ENCODE measurements at places on chromosomes 13 and 19.

GRCh38 chr19:18969931-18970659, 29.1 kb upstream of the HOMER3 start:
- no peak for DNase-seq

GRCh38 chr19:19109601-19110000, 28.7 kb downstream of the TMEM161A start:
- DNase-seq, result no peak

GRCh38 chr19:1862424-1863327, 703 bp downstream of the KLF16 start:
- DNase-seq, result peak; percentile 68

- no peak for DNase-seq
These were observed 432.7 kb downstream of the FOXO1 start for GRCh38 chr13:40233731-40234195.

DNA sequence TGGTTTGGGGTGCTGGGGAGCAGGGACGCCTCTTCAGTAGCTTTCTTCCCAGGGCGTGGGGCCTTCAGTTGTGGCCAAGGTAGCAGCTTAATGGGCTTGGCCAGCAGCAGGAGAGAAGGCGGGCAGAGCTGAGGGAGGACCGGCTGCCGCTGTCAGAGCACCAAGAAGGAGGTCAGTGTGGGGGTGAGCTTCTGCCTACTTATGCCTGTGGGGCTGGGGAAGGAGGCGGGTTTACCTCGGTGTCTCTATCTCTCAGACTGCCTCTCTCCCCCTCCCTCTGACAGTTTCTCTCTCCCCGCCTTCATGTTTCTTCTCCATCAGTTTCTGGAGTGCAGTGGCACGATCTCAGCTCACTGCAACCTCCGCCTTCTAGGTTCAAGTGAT, at the start of gene CAPN12:
CAPN12 (minus strand) TSS at position 177 of the 384 bp plus-strand sequence. CDS start 309 bp downstream, outside the sequence.
- no peak for DNase-seq

DNA sequence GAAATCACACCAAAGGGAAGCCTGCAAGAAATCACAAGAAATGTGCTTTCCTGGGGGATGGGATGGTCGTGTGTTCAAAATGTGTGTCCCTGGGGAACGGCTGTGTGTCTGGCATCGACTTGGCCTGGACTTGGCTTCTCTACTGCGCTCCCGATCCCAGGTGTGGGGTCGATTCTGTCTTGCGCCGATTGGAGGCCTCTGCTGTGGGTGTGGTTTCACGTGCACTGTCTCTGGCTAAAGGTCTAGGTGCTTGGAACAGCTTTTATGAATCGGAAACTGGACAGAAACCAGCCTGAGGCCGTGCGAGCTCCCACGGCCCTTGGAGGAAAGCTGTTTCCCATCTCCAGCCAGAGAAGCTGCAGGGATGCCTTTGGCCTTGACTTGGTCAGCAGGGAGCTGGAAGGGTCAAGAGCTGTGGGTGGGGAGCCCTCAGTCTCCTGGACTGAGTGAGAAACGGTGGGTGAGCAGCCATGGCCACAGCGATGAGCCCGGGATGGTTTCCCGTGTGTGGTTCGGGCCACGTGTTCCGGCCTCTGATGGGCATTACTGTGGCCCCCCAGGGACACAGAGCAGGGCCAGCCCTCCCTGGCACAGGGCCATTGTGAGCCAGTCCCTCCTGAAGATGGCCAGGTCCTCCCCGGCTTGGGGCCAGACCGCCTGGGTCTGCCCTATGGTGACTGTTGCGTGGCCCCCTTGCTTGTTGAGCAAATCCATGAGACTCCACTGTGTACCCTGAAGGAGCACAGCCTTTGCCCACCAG, 29.7 kb downstream of the MCF2L start:
- no peak for DNase-seq

DNA sequence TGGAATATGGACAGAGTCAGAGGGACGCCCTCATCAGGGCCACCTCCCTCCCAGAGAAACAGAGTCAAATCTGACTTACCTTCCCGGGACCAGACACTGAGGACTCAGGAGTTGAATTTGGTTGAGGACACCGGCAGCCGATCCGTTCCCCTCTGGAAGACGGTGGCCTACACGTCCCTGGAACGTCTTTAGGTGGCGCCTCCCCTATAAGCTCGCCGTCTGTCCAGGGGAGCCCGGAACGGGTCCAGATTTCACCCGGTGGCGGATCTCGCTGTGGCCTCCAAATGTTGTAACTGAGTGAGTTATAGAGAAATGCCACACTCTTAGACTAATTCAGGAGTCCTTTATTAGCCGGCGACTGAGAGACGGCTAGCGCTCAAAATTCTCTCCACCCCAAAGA, 9.0 kb downstream of the TNFSF14 start:
- DNase-seq, result no peak

- DNase-seq, result no peak
These were observed 66.8 kb downstream of the SOX1 start for GRCh38 chr13:112133499-112134390.

GRCh38 chr19:38736036-38736412, 8.2 kb downstream of the CAPN12 start:
- peak; percentile 55 for DNase-seq

- DNase-seq, result no peak
These were observed 498.6 kb downstream of the KCTD12 start for GRCh38 chr13:76387566-76387965.

- DNase-seq, result no peak
These were observed 23.5 kb downstream of the EBPL start for GRCh38 chr13:49667773-49668172.

- DNase-seq, result no peak
These were observed 547.3 kb upstream of the MIR17HG start for GRCh38 chr13:90800082-90800746.

DNA sequence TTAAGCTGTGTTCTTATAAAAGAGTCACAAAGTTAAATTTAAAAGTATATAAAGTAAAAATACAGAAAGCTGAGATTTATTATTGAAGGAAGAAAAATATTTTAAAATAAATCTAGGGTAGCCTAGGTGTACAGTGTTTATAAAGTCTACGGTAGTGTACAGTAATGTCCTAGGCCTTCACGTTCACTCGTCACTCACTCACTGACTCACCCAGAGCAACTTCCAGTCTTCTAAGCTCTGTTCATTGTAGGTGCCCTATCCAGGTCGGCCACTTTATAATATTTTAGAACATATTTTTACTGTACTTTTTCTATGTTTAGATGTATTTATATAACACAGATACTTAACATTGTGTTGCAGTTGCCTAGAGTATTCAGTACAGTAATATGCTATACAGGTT, 47.4 kb downstream of the NDFIP2 start:
- no peak for DNase-seq

GRCh38 chr19:50558449-50558848, 9.8 kb downstream of the LRRC4B start:
- DNase-seq, result no peak

DNA sequence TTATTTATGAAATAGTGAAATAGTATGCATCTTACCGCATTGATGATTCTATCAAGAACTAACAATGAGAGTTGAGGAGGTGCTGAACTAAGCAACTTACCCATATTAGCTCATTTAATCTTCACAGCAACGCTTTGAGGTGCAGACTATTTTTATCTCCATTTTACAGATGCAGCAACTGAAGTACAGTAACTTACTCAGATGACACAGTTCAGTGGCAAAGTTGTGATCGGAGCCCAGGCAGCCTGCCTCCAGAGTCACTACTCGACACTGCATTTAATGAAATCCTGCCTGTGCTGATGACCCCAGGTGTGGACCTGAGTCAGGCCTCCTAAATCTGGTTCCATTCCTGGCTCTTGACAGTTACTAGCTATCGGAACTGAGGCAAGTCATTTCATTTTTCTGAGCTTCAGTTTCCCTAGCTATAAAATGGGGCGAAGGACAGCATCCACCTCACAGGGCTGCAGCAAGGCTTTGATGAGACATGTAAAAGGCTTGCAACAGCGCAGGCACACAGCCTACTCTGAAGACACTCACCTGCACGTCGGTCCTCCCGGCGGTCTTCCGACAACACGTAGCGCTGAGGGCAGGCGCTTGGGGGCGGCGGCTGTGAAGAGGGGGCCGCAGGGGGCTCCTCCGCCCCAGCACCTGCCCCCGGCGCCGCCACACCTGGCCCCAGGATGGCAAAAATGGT, 1.5 kb downstream of the MYPOP start:
- no peak for DNase-seq

GRCh38 chr13:36374063-36374462, 27.9 kb upstream of the SPART start:
- no peak for DNase-seq

DNA sequence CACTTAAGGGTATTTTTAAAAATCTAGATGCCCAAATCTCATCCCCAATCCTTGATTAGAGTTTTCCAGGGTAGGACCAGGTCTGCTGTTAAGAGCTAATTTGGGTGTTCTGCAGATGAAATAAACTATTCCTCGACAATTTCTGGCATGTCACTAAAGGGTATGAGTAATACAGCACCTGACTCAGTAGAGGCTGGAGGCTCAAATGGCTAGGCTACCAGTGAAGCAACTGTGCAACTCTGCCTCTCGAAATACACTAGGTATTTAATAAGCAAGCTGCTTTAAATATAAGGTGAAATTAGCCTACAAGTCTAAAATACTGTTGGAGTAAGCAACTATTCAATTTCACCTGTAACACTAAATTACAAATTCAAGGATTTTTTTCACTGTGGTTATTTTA, 1.5 kb downstream of the RNF6 start:
- no peak for DNase-seq

GRCh38 chr13:40143559-40143958, 488.1 kb downstream of the COG6 start:
- DNase-seq, result no peak

DNA sequence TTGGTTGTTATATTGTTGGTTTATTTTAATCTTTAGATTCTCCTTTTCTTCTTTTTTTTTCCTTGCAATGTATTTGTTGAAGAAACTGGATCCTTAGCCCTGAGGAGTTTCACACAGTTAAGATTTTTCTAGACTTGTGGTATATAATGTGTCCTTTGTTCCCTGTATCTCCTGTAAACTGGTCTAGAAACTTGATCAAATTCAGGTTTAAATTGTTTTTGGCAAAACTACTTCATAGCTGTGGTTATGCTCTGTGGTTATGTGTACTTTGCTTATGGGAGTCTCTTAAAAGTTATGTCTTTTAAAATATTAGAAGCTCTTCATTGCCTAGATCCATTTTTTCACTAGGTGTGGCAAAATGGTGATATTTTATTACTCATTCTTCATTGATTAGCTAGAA, 3.7 kb upstream of the MTRF1 start:
- no peak for DNase-seq

GRCh38 chr19:18203408-18203862, 407 bp downstream of the RAB3A start:
- DNase-seq, result no peak

GRCh38 chr13:40590112-40590862, 76.2 kb downstream of the FOXO1 start:
- no peak for DNase-seq

GRCh38 chr19:32662186-32662585, 12.8 kb downstream of the ANKRD27 start:
- DNase-seq, result no peak

DNA sequence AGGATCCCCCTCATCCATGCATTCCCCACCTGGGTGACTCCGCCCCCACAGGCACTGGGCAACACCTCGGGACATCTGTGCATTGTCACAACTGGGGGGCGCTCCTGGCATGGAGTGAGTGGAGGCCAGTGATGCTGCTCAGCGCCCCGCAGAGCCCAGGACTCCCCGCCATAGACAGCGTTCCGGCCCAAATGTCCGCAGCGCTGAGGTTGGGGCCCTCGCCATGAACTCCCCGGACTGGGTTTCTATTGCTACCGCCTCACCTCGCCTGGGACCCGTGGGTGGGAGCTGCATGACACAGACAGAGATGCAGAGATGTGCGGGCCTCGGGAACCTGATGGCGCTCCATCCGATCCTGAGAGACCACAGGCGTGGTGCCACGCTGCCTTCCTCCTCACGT, 4.6 kb downstream of the FZR1 start:
- DNase-seq, result no peak

GRCh38 chr19:54665530-54665929, 2.7 kb downstream of the LILRB4 start:
- DNase-seq, result no peak

- DNase-seq, result no peak
These were observed 4.4 kb upstream of the ZNF320 start for GRCh38 chr19:52901842-52902241.

- DNase-seq, result no peak
These were observed 1220.5 kb upstream of the SLC10A2 start for GRCh38 chr13:104286566-104287290.

- DNase-seq, result no peak
These were observed 63.0 kb upstream of the FLT1 start for GRCh38 chr13:28557725-28558520.
